Progenitor cell of endocrine pancreas (in vitro differentiated cells): ENCODE measurements at places on chromosomes 7 and 10. TPM values are rescaled to one million over a fixed set of nuclear protein-coding genes. Genes with fewer than 3 reads are reported as not detected.
A peak's percentile ranks its signal among the peaks of the same experiment; 100 is the strongest.

The POM121C gene
- total RNA-seq: 68.6 and 70.6 TPM in 2 replicates

DNA sequence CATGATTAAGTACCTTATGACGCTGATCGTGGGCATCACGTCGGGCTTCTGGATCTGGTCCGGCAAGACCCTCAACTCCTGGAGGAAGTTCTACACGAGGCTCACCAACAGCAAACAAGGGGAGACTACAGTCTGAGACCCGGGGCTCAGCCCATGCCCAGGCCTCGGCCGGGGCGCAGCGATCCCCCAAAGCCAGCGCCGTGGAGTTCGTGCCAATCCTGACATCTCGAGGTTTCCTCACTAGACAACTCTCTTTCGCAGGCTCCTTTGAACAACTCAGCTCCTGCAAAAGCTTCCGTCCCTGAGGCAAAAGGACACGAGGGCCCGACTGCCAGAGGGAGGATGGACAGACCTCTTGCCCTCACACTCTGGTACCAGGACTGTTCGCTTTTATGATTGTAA lies 2.5 kb downstream of the FZD1 start:
- peaks cover 30% of the 10 kb centered on the region for H3K27me3 ChIP-seq
- peaks cover 8% of the 10 kb centered on the region for H3K36me3 ChIP-seq
- DNase-seq: no peak
- H3K4me1 ChIP-seq: peaks cover 18% of the 10 kb centered on the region
- H3K4me3 ChIP-seq: peak overlapping the region; percentile 89

DNA sequence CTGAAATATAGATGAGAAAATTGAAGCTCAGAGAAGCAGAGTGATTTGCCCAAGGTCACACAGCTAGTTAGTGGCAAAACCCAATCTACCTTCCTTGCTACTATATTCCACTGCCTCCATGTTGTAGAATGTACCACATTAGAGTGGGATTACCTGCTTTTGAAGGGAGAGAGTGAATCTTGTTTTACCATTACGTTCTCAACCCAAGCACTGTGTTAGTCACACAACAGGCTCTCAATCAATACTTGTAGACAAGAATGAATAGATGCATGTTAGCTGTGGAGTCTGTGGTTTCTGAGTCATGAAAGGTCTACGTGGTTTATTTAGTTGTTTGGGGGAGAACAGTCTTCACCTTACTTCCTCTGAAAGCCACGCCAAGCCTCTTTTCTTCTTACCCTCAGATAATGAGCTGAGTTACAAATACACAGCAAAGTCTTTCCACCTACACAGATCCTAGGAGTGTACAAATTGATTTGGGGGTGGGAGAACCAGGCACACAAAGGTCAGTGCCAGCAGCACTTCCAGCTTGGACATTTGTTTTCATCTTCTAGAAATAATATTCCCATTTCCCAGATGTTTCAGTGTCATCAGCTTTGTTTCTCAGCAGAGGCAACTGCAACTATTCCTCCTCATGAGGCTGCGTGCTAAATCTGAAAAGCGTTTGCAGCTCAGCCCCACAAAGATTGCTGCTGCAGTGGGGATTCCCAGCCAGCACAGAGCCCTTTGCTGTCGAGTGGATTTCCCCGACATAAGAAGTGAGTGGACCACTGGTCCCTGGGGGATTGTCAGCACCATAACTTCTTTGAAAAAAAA lies 71.5 kb upstream of the ADO start:
- no peaks in the 10 kb centered on the region for H3K27me3 ChIP-seq
- H3K4me1 ChIP-seq: peaks cover 9% of the 10 kb centered on the region
- H3K36me3 ChIP-seq: no peaks in the 10 kb centered on the region

GRCh38 chr10:98748298-98748697 lies 301.6 kb upstream of the HPS1 start:
- H3K36me3 ChIP-seq: no peaks in the 10 kb centered on the region
- no peak for DNase-seq
- no peaks in the 10 kb centered on the region for H3K27me3 ChIP-seq
- H3K4me1 ChIP-seq: no peaks in the 10 kb centered on the region
- H3K4me3 ChIP-seq: no peak overlapping the region

GRCh38 chr10:88661018-88661417 lies 3.2 kb upstream of the LIPF start:
- H3K36me3 ChIP-seq: no peaks in the 10 kb centered on the region
- DNase-seq: no peak
- H3K4me1 ChIP-seq: no peaks in the 10 kb centered on the region

- H3K27ac ChIP-seq: no peak overlapping the region
- no peak for DNase-seq
- H3K36me3 ChIP-seq: no peaks in the 10 kb centered on the region
- no peaks in the 10 kb centered on the region for H3K4me1 ChIP-seq
- H3K4me3 ChIP-seq: no peak overlapping the region
Measured at GRCh38 chr10:124296121-124296812, 122.5 kb downstream of the OAT start.

DNA sequence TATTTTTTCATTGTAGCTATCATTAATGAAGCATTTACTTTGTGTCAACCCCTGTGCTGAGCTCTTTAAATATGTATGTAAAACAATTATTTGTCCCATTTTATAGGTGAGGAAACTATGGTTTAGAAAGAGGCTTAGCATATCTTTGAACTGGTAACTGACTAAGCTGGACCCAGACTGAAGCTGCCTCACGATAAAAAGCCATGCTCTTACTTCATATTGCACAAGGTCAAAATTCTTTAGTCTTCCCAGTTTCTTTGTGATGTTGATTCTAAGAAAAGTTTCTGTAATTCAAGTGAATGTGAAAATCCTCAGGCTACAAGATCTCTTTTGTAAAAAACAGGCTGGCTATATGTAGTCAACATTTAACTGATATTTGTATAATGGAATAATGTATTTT lies 46.6 kb upstream of the SLC16A12 start:
- H3K27ac ChIP-seq: no peak overlapping the region
- DNase-seq: no peak
- H3K36me3 ChIP-seq: peaks cover 19% of the 10 kb centered on the region
- no peak overlapping the region for H3K4me3 ChIP-seq
- no peaks in the 10 kb centered on the region for H3K27me3 ChIP-seq

GRCh38 chr7:22238354-22239311 lies 118.3 kb downstream of the RAPGEF5 start:
- H3K36me3 ChIP-seq: no peaks in the 10 kb centered on the region
- DNase-seq: no peak
- no peaks in the 10 kb centered on the region for H3K27me3 ChIP-seq
- no peak overlapping the region for H3K4me3 ChIP-seq
- H3K4me1 ChIP-seq: peaks cover 10% of the 10 kb centered on the region

GRCh38 chr7:134740376-134740775 lies 39.1 kb upstream of the CALD1 start:
- H3K36me3 ChIP-seq: no peaks in the 10 kb centered on the region
- no peak for DNase-seq
- H3K4me3 ChIP-seq: no peak overlapping the region
- H3K4me1 ChIP-seq: no peaks in the 10 kb centered on the region
- no peak overlapping the region for H3K27ac ChIP-seq
- H3K27me3 ChIP-seq: peaks cover 3% of the 10 kb centered on the region
